ENCODE measurements at places on chromosomes 6 and 20.

- no peak for DNase-seq
Measured at GRCh38 chr6:53724501-53724900, 58.9 kb upstream of the KLHL31 start.

DNA sequence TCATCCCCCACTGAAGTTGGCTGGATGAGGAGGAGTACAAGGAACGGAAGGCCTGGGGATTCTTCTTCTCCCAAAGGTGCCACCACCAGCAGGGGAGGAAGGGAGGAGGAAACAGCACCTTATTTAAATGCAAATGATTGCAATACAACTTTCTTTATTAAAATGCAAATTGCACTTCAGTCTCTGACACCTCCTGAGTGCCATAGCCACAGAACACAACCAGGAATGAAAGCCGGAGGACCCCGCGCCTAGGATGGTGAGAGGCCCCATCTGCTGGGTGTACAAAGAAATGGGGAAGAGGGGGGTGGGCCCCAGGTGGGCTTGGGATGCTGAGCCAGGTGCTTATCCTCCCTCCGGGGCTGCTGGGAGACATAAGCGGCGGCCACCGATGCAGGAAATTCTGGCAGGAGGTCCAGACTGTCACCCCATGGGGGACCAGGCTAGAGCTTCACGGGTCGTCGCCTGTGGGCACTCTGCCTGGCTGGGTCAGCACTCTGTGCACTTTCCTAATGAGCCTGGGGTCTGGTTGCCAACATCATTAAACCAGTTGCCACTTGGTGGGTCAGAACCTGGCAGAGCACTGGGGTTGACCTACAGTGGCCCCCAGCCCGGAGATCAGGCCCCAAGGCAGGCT, 154.2 kb upstream of the MLN start:
- no peak for DNase-seq

- DNase-seq: no peak
Measured at GRCh38 chr6:117267766-117268534, 2.6 kb downstream of the VGLL2 start.

GRCh38 chr20:44642203-44643153, 9.0 kb downstream of the ADA start:
- peak; percentile 48 for DNase-seq

- DNase-seq: no peak
Measured at GRCh38 chr6:43743682-43744381, 26.2 kb upstream of the VEGFA start.

DNA sequence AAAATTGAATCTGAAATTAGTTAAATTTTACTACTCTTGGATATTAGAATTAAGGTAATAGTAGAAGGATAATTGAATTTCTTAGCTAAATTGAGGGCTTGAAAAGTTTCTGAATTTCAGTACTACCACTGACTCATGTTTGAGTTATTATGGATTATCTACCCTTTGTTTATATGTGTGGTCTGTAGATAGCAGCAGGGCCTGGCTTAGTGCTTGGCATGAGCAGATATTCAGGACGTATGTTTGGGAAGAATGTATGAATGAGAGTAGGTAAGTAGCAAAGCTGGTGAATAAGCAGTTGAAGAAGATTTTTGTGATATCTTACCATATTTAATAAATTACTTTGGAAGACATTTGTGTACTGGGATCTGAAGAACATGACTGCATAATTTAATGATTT, 152.7 kb downstream of the MACROD2 start:
- no peak for DNase-seq

DNA sequence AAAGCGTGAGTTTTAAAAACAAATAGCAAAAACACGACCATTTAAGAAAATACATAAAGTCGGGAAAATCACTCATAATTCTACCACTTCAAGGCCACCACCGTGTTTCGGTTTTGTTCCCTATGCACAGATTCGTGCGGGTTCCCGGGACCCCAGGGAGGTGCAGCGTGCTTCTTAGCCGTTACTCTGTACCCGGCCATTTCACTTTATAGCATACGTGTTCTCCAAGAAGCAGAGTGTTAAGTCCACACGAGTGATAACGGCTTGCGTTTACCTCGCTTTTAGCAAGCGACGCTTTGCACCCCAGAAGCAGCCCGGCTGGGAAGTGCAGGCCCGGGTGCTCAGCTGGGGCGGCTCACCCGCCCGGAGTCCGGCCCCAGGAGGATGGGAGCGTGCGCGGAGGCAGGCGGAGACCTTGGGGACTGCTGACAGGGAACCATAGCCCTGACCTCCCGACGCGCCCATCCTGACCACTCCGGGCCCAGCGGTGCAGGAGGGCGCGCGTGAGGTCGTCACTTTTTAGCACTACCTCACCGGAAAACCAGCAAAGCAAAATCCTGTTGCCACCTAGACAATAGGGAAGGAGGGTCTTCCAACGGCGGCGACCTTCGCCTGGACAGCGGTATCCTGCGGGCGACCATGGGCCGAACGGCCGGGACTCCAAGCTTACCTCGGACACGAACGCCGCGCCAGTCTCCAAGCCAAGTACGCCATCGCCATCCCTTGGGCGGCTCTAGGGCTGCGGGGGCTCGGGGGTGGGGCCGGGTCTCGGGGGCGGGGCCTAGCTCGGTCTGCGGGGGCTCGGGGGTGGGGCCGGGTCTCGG, at the start of gene ECI2:
ECI2 (minus strand) TSS at position 735 of the 824 bp plus-strand sequence; CDS start at position 720, 15 bp downstream.
- DNase-seq: no peak

DNA sequence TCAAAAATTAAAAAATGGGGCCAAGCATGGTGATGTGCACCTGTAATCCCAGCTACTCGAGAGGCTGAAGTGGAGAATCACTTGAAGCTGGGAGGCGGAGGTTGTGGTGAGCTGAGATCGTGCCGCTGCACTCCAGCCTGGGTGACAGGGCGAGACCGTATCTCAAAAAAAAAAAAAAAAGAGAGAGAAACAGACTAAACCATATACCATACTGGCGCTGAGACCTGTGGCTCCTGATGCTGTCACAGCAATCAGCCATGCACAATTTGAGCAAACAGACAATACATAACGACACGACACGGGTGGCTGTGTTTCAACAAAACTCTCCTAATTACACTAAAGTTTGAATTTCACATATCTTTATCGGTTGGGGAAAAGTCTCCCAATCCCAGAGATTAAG, 14.9 kb upstream of the CBFA2T2 start:
- no peak for DNase-seq

GRCh38 chr6:97129106-97129505, 153.9 kb downstream of the MMS22L start:
- DNase-seq: no peak

DNA sequence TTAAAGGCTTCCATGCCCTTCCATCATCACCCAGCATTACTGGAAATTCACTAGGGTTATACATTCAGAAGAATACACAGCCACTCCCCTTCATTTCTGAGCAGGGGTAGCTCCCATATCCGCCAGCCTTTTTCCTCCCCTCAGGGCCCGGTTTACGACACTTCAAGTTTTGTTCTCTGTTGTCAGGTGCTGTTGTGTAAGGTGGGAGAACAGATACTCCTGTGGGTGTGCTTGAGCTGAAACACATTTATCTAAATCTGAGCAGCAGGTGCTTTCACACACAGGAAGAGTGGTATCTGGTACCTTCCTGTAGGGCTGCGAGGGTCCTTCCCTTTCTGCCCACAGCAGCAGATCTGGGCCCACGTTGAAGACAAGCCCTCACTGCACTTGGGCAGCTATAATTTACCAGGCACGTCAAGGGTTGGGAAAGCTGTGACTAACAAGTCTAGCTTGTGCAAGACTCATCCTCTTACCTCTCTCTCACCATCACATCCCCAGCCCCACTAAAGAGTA, 215.8 kb upstream of the RREB1 start:
- DNase-seq: no peak

GRCh38 chr6:33638556-33638955, 17.4 kb downstream of the ITPR3 start:
- no peak for DNase-seq

GRCh38 chr6:42726026-42726425, 3.6 kb upstream of the PRPH2 start:
- DNase-seq: no peak

DNA sequence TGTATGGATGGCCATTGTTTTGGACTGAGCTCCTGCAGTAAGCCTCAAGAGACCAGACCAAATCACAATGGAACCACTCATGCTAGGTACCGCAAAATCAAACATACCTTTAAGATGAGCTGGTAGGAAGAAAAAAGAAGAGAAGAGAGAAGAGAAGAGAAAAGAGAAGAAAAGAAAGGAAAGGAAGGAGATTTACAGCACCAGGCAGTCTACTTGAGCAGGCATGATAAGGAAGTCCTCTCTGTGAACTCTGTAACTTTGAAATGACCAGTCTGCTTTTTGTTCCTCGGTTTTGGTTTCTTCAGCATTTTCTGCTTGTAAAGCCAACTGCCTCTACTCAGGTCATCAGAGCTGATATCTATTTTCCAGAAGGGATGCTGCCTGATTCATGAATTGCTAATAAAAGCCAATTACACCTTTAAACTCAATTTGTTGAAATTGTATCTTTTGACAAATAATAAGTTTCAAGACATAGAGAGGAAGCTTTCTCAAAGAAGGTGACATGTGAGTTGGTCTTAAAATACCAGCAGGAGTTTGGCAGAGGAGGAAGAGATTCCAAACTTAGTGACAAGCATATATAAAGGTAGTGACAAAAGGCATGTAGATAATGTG, 134.3 kb downstream of the UNC5CL start:
- DNase-seq: no peak

DNA sequence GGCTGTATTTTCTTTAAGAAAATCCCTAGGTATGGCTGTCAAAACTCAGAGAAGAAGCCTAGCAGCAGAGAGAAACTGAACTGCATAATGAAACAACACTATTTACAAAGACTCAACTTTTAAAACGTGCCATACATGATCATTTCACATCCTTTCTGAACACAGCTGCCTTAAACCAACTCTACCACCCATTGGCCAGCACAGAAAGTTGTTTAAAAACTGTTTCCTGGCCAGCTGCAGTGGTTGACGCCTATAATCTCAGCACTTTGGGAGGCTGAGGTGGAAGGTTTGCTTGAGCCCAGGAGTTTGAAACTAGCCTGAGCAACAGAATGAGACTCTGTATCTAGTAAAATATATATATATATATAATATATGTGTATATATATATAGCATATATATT, 336.4 kb upstream of the SOX4 start:
- DNase-seq: no peak

GRCh38 chr6:14544666-14545065, 427.1 kb downstream of the CD83 start:
- DNase-seq: no peak

DNA sequence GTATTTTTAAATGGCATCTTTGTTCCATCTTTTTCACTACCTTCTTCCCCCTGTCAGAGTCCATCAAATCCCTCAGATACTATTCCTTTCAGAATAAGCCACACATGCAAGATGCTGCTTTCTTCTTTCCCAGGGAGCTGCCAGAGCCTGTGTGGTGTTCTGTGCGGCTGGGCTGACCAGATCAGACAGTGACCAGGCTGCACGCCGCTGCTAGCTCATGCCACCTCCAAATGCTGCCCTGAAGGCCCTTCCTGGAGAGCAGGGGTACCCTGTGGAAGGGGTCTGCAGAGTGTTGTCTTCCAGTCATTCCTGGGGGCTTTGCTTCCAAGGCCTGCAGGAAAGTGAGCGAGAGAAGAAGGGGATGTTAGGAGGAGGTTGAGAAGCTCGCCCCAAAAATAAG, 179.1 kb upstream of the SUPT3H start:
- DNase-seq: no peak

DNA sequence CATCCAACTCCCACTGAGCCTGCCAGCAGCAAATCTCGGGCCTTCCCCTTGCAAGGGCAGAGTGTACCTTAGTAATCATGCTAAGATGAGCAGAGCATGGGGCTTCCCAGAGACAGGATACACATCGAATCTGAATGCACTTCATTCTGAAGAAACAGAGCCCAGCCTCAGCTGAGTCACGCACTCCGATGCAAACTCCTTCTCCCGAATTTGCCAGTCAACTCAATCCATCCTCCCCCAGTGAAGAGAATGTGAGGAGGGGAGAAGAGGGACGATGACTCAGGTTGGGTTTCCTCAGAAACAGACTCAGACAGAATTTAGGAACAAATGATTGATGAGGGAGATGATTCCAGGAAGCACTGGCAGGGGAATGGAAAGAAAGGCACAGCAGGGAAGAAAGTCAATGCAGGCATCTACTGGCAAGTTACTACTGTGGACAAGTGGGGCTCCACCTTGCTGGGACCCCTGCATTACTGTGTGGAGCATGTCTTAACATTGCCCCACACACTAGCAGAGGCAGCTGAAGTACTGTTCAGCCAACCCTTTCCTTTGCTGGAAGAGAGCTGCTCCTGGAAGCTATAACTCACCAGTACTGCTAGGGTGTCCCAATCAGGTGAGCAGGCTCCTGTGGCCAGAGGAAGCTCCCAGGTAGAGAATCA, 251.6 kb downstream of the ADGB start:
- no peak for DNase-seq

- no peak for DNase-seq
Measured at GRCh38 chr6:101816716-101817115, 423.2 kb downstream of the GRIK2 start.

GRCh38 chr20:10447028-10447427, 11.9 kb downstream of the SLX4IP start:
- DNase-seq: peak; percentile 40

- no peak for DNase-seq
Measured at GRCh38 chr20:41783423-41784208, 165.4 kb upstream of the CHD6 start.

- DNase-seq: no peak
Measured at GRCh38 chr6:14470671-14471070, 353.1 kb downstream of the CD83 start.

GRCh38 chr6:166969390-166970002, 13.1 kb upstream of the RNASET2 start:
- no peak for DNase-seq

DNA sequence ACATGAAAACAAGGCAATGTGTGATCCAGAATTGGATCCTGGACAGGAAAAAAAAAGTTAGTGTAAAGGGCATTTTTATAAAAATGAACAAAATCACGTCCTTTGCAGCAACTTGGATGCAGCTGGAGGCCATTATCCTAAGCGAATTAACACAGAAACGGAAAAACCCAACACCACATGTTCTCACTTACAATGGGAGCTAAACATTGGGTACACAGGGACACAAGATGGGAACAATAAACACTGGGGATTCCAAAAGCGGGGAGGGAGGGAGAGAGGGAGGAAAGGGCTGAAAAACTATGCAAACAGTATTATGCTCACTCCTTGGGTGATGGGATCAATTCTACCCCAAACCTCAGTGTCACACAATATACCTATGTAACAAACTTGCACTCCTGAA, 91.4 kb upstream of the BTBD3 start:
- DNase-seq: no peak

DNA sequence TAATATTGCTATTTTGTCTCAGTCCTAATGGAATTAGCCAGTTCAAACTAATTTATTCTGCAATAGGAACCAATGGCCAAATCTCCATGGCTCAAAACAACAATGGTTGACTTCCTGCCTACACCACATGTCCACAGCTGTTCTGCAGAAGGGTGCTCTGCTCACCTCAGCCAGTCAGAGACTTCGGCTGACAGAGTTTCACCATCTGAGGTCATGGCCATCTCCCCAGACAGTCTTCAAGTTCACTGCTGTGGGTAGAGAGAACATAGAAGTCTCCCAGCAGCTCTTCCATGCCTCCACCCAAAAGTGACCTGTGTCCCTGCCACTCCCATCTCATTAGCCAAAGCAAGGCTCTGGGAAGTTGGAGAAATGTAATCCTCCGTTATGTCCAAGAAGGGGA, 65.1 kb upstream of the FOXC1 start:
- DNase-seq: no peak

GRCh38 chr6:161414180-161414579, 140.3 kb upstream of the AGPAT4 start:
- DNase-seq: no peak
